ENCODE measurements at places on chromosomes 12 and 14.
A peak's percentile ranks its signal among the peaks of the same experiment; 100 is the strongest.

- DNase-seq: no peak
Measured at GRCh38 chr12:107319533-107320032, 226.2 kb upstream of the CRY1 start.

DNA sequence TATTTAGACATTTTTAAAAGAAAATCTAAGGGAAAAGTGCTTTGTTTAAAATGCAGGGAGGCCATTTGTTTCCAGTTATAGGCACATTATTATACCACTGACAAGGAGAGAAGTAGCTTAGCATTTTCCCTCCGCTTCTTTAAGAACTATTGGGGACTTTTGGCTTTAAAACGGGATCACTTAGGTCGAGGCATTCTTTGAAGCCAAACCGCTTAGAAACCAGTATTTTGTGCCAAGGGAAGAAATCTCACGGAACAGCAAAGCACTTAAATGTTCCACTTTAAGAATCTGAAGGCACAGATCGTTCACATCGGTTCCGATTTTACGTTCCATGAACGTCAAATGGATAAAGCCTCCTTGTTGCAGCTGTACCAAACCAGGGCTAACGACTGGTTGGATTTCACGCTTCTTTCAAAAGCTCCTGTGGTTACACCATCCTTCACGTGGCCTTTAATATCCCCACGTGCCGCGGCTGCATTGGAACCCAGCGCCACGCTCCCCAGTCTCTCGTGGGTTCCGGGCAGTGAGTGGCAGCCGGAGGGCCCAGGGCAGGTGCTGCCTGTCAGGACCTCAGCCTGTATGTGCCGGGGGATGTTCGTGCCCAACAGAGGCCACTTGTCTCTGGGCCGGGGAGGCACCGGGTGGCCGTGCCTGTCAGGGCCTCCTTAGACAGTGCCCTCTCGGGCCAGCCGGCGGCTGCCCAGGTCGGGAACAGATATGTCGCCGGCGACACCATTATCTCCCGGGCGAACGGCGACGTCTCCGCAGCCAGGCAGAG lies 195.4 kb downstream of the KIF26A start:
- DNase-seq: peak; percentile 60

GRCh38 chr14:44960646-44961045 lies 1.1 kb downstream of the KLHL28 start:
- no peak for DNase-seq

GRCh38 chr14:29043737-29044136 lies 277.1 kb downstream of the FOXG1 start:
- DNase-seq: no peak

DNA sequence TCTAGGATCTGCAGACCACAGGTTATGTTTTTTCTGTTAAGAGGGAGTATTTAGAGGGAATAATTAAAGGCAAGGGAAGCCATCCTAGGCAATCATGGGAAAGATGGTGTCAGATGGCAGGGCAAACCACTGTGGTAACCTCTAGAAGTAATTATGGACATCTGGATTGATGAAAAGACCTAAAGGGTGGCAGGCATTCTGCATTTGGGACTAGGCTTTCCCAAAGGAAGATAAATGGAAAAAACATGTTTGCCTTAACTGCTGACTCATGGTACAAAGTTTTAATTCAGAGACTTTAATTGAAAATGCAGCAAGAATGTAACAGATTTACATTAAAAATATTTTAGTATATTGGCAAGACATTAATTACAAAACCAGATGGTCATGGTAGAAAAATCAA lies 88.1 kb downstream of the TMEM30B start:
- no peak for DNase-seq

DNA sequence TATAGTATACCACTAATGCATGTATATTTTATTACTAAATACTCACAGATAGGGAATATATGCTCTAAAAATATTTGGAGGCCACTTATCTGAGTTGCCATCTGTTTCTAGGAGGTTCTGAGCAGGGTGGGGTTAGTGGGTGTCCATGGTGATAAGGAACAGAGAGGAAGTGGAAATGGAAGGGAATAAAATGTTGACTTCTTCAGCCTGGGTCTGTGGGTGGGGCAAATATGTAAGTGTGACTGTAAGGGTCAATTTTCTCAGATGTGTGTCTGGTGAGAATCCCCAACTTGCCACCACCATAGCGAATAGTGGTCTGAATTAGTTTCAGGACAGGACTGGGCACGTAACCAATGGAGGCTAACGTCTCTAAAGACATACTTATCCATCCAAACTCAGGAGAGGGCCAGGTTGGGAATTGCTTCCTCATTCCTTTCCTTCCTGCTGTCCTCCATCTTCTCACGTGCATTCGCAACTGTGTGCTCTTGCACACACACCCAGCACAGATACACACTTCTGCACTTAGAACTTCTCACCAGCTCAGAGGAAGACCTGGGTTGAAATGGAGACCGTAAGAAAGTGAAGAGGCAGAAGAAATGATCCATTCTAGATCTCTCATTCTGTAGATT lies 54.2 kb upstream of the GZMB start:
- no peak for DNase-seq

- DNase-seq: no peak
Measured at GRCh38 chr14:91927191-91927590, 20.3 kb downstream of the FBLN5 start.

GRCh38 chr12:85441741-85442140 lies 161.7 kb downstream of the ALX1 start:
- DNase-seq: no peak

- no peak for DNase-seq
Measured at GRCh38 chr12:120161852-120162251, 32.7 kb downstream of the GCN1 start.

DNA sequence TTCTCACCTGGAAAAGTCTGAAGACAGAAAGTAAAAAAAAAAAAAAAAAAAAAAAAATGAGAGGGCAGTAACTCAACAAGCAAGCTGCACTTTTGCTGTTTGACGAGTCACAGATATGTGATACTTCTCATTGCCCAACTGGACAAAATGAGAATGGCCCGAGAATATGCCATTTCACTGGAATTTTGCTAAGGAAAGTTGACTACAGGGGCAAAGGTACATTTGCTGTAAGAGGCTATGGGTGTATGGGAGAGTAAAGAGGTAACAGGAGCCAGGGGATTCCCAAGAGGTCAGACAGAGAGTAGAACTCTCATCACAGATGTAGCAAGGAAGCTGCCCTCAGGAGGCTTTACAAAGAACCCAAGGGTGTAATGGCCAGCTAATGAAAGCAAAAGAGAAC lies 22.9 kb downstream of the KIF21A start:
- no peak for DNase-seq

GRCh38 chr14:32374155-32374554 lies 45.1 kb downstream of the AKAP6 start:
- DNase-seq: no peak

DNA sequence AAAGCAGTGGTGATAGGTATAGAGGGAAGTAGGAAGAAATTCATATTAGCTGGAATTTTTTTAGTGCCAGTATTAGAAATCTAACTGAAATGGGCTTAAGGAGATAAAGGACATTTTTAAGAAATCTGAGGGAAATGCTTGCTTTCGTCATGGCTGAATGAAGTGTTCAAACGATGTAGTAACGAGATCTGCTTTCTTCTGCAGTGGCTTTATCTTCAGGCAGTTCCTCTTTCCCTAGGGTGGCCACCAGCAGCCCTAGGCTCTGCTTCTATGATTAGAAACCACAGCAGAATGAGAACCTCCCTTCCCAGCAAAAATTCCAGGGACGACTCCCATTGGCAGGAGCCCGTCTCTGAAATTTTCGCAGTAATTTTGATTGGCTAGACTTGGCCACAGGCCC lies 163.9 kb upstream of the FRMD6 start:
- no peak for DNase-seq

GRCh38 chr14:91288876-91289275 lies 44.4 kb upstream of the GPR68 start:
- no peak for DNase-seq

- DNase-seq: no peak
Measured at GRCh38 chr12:74889563-74890236, 319.9 kb downstream of the KCNC2 start.

GRCh38 chr12:15020156-15020555 lies 47.3 kb downstream of the PDE6H start:
- no peak for DNase-seq

DNA sequence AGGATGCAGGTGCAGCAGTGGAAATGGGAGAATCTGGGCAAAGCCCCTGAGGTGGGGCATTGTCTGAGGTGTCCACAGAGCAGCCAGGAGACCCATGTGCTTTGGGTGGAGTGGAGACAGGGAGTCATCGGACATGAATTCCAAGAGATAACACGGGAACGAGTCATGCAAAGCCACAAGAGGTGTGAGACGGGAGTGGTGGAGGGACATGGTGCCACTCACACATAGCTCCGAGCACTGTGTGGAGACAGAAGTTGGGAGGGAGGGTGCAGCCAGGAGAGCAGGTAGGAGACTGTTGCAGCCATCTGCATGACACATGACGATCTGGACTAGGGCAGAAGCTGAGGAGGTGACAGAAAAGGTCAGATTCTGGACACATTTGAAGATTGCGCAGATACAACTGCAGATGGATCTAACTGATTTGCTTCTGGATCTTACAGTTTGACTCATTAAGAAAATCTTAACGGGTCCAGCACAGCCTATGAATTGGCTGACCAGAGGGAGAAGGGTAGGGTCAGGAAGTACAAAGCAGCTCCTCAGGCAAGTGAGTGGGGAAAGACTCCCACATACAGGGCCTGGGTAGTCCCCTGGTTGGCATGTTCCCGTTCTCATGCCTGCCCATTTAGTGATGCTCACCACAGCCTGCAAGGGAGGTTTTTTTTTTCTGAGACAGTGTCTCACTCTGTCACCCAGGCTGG lies 379.8 kb downstream of the FUT8 start:
- DNase-seq: no peak

GRCh38 chr12:4356041-4356327 lies 23.5 kb downstream of the FGF23 start:
- no peak for DNase-seq

DNA sequence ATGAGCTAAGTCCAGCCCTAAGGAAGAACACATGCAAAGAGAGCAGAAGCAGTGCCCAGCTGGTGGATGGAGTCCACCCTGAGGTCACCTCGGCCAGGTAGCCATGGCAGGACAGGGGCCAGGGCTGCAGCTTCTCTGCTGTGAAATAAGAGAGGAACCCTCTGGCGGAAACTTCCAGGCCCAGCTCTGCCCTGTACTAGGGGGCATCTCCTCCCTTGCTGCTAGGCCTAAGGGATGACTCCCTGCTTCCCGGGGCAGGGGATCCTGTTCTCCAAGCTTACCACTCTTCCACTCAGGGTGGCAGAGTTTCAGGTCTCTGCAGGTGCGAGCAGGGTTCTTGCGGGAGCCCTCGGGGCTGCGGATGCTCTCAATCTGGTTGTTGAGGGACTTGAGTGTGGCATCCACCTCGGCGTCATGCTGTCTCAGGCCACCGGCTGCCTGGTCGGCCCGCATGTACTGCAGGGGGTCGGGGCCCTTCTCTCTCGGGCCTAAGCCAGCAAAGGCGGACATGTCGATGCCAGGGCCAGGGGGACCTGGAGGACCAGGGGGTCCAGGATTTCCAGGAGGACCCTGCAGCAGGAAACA lies 11.7 kb downstream of the TMEM106C start:
- DNase-seq: no peak

GRCh38 chr14:23023795-23024152 lies 10.9 kb downstream of the PSMB5 start:
- no peak for DNase-seq

DNA sequence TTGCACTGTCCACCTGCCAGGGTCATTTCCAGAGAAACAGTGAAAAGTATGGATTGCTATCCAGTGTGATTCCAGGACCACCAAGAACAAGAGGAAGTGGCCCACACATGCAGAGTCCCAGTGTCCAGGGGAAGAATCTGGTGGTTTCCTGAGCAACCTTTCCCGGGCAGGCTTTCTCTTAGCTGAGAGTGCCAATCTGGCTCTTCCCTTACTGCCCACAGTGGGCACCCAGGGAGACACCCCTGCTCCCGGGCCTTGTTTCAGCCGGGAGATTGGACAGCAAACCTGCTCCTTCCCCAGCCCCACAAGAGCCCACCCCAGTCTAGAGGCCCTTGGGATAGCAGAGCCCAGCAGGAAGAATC lies 62.1 kb downstream of the VWF start:
- no peak for DNase-seq

DNA sequence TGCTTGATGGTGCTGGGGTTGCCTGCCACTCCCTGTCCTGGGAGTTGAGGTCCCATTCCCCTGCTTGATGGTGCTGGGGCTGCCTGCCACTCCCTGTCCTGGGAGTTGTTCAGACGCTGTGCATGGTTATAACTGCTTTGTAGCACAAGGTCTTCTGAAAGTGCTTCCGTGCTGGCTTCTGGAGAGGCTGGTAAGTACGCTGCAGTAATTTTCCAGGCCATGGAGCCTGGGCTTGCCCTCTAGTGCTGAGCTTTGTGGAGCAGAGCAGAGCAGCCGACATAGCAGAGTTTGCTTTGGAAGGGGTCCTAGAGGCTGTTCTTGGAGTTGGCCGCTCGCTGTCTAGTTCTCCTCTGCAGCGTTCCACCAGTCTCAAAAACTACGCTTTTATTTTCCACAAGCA lies 6.3 kb downstream of the B4GALNT3 start:
- DNase-seq: no peak

DNA sequence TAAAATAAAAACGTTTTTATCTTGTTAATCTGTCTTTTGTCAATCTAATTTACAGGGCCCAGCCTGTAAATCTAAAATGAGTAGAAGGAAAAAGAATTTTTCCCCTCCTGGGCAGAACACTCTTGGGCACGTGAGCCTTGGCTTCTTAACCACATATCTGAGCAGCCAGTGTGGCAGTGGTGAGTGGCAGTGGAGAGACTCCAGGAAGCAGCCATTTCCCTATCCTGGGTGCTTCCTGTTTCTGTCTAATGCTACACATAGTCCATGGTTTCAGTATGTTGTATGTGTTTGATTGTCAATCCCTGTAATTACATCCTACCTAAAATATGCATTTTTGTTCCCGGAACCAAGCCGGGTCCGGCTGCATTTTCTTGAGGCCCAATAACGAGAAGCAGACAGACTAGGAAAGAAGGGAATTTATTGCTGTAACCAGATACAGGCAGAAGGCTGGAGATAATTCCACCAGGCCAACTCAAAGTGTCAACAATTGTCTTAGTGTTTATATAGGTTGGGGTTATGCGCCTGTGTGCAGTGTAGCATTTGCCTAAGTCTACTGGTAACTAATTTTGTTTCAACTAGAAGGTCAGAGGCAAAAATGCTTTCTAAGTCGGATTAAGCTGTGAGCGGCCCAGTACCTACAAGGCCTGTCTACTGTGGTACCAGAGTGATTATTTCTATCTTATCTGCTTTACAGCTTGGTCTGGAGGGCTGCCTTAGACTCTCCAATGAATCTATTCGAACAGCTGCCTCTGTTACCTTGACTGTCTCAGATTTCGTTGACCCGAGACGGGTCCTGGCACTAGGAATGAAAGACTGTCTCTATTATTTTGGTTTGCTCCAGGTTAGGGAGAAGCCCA lies 82.4 kb upstream of the RESF1 start:
- DNase-seq: no peak

DNA sequence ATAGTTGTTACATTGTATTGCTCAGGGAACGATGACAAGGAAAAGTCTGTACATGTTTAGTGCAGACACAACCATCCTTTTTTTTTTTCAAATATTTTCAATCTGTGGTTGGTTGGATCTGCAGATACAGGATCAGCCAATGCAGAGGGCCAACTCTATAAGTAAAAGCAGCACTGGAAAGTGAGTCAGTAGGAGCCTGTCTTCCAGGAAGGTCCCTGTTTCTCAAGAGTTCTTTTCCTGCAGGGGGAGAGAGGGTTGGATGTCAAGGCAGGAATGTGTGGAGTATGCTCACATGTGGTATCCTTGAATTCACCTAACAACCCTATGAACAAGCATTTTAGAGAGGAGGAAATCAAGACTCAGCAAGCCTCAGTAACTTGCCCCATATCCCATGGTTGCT lies 409.1 kb downstream of the NPAS3 start:
- no peak for DNase-seq

- DNase-seq: no peak
Measured at GRCh38 chr14:65502676-65503124, 90.2 kb downstream of the FUT8 start.
